H4 (cell line): ENCODE measurements at places on chromosomes 11 and 22. TPM values are rescaled to one million over a fixed set of nuclear protein-coding genes. Genes with fewer than 3 reads are reported as not detected.

DNA sequence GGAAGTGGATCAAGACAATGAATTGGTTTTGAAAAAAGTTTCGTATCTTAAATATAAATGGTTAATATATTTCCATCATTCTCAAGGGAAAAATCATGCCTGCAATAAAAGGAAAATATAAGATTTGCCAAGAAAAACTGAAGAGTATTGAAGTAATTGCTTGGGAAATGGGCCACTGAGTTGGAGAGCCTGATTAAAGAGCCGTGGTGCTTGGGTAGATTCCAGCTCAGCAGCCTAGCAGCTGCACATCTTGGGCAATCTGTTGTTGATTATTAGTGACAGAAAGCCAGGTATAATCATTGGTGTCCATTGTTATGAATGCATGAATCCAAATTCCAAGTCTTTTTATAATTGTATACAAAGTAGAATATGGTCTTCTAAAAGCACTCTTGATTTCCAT is 800.9 kb upstream of the CHORDC1 start:
- no peak for DNase-seq

The OR52I2 gene
- not detected in 2 replicates for total RNA-seq

The UBQLN3 gene
- not detected in 2 replicates for total RNA-seq

The CECR2 gene
- 0.06 and 0.21 TPM in 2 replicates for total RNA-seq

DNA sequence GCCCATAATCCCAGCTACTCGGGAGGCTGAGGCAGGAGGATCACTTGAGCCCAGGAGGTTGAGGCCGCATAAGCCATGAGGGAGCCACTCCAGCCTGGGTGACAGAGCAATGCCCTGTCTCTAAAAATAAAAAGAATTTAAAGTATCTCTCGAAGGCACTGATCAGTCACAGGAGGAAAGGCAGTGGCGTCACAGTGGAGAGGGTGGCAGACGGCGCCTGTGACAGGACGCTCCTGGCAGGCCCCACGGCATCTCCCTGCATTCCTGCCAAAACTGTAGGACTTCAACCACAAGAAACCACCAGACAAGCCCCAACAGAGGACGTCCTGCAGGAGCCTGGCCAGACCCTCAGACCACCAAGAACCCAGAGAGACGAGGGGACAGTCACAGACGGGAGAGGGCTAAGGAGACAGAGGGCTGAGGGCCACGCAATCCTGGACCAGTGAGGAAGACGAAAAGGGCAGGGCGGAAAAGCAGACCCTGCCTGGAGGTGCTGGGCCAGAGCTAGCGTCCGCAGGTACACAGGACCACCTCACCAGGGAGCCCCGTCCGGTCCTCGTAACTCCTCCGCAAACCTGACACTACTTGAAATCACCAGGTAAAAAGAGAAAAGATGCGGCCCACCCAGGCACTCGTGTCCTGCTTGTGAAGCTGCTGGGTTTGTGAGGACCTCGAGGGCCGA is 5.9 kb downstream of the RNH1 start:
- no peak for DNase-seq
